Renal pelvis (tissue), 12 donors: ENCODE measurements at places on chromosomes 6 and 20. TPM values are rescaled to one million over a fixed set of nuclear protein-coding genes. Genes with fewer than 3 reads are reported as not detected.

TPD52L1 gene
- polyA plus RNA-seq: 95.4 TPM

SH3BGRL2 gene
- polyA plus RNA-seq: 28.7 TPM

ADGRF1 gene
- 39.5 TPM for polyA plus RNA-seq

LY6G6F gene
- polyA plus RNA-seq: 0.43 TPM

- DNase-seq: no peak
These were observed 47.6 kb downstream of the EZR start for GRCh38 chr6:158771399-158772152.

- no peak for DNase-seq
These were observed 12.4 kb downstream of the PKIG start for GRCh38 chr20:44594730-44595129.

DNA sequence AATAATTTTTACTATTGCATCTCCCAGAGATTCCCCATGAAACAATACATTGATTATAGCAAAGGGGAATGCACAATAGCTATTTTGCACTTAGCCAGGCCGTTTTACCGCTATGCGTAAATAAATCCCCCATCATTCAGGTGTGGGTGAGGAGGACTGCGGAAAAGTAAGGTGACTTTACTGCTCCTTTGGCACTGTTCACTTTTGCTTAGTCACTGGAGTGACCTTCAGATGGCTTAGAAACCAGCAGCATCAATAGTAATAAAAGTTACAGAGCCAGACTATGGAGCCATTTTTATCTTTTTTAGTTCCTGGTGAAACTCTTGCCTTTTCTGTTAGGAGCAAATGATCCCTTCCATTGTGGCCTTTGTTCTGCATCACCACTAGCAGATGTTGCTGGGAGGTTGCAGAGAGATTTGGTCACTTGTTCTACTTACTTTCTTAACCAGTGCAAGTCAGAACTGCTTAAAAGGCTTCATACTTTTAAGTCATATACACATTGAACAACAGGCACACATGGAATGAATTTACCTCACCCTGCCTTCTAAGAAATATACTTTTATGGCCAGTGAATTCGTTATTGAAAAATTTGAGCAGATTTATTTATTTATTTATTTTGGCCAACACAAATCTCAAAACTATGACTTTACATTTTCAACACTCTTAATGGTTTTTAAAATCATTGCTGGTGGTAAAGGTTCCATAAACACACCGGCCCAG is 12.1 kb upstream of the BTBD3 start:
- DNase-seq: no peak

DNA sequence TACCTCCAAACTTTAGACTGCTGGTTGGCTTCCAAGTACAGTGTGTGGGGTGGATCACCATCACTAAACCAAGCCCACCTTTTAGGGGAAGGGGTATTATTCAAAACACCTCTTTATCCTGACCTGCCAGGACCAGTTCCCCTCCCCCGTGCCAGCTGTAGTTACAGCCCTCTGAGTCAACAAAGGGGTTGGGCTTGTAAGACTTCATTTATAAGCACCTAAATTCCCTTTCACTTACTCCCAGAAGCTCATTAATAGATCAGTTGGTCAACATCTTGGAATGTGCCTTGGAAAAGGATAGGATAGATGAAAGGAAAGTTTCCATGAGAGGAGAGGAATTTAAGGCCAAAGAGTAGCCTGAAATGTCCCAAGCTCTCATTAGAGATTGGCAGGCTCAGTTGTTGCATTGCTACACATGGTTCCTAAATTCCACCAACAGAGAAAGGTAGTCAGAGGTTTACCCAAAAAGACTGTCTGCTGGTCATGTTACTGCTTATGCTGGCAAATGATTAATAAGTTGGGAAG is 59.2 kb downstream of the TNFAIP3 start:
- DNase-seq: no peak

GRCh38 chr20:32966881-32967781 is 37.1 kb downstream of the SUN5 start:
- DNase-seq: no peak

- DNase-seq: peak; percentile 35
These were observed 1.2 kb downstream of the MYH7B start for GRCh38 chr20:34956751-34957472.

DNA sequence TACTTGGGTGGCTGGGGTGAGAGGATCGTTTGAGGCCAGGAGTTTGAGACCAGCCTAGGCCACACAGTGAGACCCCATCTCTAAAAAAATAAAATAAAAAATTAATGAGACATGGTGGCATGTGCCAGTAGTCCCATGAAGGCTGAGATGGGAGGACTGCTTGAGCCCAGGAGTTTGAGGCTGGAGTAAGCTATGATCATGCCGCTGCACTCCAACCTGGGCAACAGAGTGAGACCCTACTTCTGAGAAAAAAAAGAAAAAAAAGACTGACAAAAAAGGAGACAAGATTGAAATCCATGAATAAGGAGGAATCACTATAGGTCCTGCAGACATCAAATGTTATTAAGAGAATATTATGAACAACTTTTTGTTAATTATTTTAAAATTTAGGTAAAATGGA is 23.7 kb upstream of the BPHL start:
- DNase-seq: no peak

GRCh38 chr6:49565855-49566254 is 15.4 kb downstream of the C6orf141 start:
- DNase-seq: no peak

GRCh38 chr20:24208652-24209051 is 220.1 kb upstream of the GGTLC1 start:
- DNase-seq: no peak
